ENCODE measurements at places on chromosomes 12 and 14.

DNA sequence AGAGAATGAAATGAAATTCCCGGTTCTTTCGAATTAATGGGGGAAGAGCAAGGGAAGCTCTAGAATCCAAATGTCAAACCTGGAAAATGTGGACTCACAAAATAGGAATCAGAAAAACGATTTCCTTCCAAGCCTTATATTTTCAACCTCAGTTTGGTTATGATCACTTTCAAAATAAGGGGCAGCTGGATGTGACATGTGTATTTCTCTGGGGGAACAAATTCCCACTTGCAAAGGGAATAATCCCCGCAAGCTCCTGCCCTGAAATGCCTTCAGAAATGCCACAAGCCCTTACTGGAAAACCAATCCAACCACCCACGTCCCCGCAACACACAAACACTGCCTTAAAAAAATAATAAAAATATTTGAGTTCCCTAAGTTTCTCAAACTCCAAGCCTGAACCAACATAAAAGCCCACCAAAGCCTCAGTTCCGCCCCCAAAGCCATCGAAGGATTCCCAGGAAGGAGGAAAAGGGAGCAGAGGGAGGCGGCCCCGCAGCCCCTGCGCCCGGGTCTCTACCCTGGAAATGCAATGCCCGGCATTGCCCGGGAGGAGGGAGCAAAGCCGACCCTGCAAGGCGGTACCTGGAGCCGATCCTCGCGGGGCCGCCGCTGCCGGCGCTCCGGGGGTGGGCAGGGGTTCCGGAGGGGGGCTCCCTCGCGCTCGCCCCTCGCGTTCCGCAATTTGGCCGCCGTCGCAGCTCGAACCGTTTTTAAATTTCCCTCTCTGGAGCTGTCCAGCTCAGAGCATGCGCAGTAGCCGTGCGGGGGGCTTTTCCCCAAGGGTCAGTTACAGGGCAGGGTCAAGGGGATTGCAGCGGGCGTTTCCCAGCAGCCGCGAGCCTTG, at the start of gene FOXN4:
TSS of gene FOXN4 (minus strand) at position 751 of the 847 bp plus-strand sequence. CDS start 963 bp downstream, outside the sequence.
- no peak for DNase-seq

DNA sequence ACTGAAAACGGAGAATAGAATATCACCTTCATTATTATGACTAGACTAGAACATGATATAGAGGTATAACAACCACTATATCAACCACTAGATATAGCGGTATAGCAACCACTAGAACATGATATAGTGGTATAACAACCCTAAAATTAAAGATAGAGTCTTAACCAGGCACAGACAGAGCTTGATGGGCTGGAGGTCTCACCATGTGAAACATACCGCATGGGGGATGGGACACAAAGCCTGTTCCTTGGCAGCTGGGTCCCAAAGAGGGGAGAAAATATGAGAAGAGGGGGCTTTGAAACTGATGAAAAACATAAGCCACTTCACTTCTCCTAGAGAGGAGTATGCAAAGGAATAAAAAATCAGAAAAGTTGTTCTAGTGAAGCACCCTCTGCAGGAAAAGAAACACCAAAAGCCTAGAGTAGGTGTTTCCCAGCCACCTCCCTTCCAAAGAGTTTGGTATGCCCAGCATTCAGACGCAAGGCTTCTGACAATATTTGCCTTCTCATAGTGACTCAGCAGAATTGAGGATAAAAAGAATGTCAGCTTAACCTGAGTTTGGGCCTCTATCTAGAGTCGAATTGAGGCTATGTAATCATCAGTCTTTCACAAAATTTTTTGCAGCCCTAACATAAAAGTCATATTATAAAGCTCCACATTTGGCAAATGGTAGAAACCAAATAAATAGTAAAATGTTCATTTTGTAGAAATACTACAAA, 316.4 kb downstream of the NOVA1 start:
- DNase-seq, result no peak

DNA sequence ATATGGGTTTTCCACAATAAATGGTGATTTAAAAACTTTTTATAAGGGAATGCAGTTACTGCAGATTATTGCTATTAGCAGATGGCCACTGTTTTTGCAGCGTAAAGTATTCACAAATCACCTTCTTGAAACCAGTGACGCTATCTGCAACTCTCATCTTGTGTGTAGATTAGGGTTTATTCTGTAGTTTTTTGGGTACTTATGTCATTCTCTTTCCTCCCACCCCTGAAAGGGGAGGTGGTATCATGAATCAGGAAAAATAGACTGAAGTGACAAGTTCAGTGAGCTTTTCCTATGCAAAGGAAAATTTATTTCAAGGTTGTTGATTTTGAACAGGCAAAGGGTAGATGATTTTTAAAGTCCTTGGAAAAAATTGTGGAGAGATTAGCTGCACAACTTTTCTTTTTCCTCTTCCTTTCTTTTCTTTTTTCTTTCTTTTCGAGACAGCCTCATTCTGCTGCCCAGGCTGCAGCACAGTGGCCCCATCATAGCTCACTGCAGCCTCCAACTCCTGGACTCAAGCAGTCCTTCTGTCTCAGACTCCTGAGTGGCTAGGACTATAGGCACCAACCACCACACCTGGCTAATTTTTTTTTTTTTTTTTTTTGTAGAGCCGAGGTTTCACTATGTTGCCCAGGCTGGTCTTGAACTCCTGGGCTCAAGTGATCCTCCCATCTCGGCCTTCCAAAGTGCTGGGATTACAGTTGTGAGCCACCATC, 1.6 kb downstream of the FRS2 start:
- DNase-seq, result no peak

DNA sequence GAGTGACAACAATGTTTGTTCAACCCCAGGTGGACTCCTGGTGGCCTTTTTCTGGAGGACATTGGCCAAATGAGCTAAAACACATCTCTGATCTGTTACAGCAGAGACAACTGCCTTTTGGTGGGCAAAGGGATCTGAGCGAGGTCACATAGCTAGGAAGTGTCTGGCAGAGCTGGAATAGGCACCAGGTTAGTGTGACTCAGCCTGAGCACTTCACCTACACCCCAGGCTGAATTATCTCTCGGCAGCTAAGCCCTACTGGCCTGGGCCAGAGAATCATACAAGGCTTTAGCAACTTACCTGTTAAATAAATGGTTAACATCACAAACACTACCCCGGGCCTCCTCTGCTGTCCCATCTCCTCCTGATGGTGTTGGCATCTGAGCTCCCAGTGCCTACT, 50.2 kb upstream of the HSPB8 start:
- DNase-seq, result no peak

- DNase-seq, result no peak
These were observed 66.5 kb downstream of the ATF7IP start for GRCh38 chr12:14431975-14432374.

- no peak for DNase-seq
These were observed 158.0 kb upstream of the RTL1 start for GRCh38 chr14:101061411-101062064.

DNA sequence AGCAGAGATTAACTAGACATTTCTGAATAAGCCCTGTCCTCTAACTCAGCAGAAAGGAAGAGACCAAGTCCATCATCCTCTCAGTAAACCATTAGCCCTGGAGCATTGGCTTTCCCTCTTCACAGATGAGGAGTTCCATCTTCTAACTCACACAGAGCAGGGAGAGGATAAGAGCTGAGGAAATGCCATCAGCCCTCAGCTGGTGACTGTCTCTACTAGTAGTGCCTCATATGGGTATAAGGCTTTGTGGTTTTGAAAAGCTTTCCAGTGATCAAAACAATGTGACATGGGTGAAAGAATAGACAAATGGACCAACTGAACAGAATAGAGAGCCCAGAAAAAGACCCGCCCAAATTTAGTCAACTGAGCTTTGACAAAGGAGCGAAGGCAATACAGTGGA, 197.2 kb upstream of the NUDT4 start:
- DNase-seq, result no peak

Data from GM12892 (cell line).